ENCODE measurements at places on chromosomes 2 and 18.

GRCh38 chr2:235405612-235406361, 88.1 kb upstream of the AGAP1 start:
- DNase-seq: no peak

- peak; percentile 26 for DNase-seq
Measured at GRCh38 chr18:13726972-13727331, 479 bp downstream of the RNMT start.

- no peak for DNase-seq
Measured at GRCh38 chr2:177327009-177327408, 62.5 kb upstream of the NFE2L2 start.

GRCh38 chr2:96264656-96265348, 995 bp downstream of the TMEM127 start:
- peak; percentile 26 for DNase-seq
